Stimulated activated CD8-positive, alpha-beta memory T cell treated with anti-CD3 and anti-CD28 coated beads, Interleukin-7, amount 100 ng/mL, for 1 hour (primary cell): ENCODE measurements at places on chromosomes 16 and 17.

DNA sequence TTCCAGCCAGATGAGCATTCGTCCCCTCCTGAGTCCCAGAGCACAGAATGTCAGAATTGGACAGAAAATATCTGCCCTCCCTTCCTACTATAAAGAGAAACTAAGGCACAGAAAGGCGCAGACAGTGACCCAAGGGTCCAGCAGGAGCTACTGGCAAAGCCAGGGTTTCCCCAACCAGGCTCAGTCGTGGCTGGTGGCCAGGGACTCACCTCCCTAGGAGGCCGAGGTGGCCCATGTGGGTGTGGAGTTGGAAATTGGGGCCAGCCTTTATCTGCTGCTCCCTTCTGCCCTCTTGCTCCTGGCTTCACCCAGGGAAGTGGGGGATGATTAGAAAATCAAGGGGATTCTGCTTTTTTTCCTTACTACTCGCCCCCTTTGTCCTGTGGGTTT lies 1.1 kb downstream of the DRC7 start:
- no peak for DNase-seq

DNA sequence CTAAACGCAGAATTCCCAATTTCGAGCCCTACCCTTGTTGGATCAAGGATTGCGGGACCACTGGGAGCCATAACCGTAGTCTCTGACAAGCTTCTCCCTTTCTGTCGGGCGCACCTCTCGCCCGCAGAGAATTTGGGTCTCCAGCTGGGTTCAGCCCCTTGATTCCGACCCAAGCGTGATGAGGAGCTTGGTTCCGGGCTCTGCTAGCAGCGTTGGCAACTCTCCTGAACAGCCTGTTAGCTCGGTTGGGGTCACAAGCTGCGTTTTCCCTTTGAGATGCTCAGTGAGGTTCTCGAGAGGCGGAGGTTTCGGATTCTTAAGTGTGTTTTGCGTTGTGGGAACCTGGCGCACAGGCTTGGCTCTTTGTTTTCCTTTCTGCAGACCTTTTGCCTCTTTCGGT lies 655 bp downstream of the ATXN1L start:
- no peak for DNase-seq

DNA sequence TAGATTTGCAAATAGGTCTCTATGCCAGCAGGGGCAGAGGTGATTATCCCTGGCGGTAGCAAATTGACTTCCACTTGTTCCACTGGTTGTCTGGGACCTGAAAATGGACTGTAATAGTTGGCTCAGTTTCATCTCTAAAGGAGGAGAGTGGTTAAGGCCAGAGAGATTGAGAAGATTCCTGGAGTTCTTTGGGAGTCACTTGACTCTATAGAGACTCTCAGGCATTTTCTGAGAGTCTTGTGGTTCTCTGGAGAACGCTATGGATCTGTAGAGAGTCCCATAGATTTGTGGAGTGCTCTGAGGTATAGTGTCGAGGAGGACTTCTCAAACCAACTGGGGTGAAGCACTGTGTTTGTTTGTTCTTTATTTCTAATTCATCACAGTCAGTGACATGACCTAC lies 8.9 kb upstream of the PMP22 start:
- no peak for DNase-seq

GRCh38 chr17:74055508-74056160 lies 147.8 kb upstream of the RPL38 start:
- no peak for DNase-seq

- DNase-seq, result no peak
These were observed 30.0 kb upstream of the SKAP1 start for GRCh38 chr17:48460052-48460451.
